Stimulated activated CD8-positive, alpha-beta memory T cell treated with anti-CD3 and anti-CD28 coated beads, Interleukin-7, amount 100 ng/mL, for 1 hour (primary cell): ENCODE measurements at places on chromosomes 5 and 9.

DNA sequence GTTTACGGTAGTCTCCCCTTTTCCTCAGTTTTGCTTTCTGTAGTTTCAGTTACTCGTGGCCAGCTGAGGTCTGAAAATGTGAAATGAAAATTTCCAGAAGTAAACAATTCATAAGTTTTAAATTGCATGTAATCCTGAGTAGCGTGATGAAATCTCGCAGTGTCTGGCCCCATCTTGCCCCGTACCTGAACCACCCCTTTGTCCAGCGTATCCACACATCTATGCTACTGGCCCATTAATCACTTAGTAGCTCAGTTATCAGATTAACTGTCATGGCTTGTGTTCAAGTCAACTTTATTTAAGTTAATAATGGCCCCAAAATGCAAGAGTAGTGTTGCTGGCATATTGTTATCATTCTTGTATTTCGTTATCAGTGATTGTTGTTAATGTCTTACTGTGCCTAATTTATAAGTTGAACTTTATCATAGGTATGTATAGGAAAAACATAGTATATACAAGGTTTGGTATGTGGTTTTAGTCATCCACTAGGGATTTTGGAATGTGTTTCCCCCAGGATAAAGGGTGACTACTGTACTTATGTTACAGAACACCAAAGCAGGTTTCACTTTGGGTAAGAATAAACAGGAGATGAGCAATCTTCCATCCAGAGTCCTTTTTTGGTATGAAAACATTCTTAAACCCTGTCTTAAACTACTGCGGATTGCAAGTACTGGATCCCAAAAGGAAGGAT, 118.4 kb upstream of the KCNN2 start:
- DNase-seq: no peak

- DNase-seq: no peak
Observed at GRCh38 chr5:96083361-96083881, 121.8 kb upstream of the ELL2 start.

DNA sequence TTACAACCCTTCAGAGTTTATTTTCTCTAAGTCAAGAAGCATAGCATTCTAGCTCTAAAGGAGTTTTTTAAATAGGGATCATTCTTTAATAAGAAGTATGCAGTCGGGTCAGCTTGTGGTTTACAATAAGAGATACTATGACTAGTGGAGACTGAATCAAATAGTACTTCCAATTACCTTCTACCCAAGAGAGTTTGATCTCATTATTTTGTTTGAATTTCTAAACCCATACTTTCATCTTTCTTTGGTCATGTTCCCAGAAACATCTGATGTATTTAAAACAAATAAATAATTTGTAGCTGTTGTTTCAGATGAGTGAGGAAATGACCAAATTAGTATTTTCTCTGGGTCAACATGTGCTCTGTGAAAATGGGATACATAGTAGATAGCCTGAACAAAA, 160.2 kb upstream of the CDH6 start:
- DNase-seq: no peak

GRCh38 chr5:107342371-107342770, 328.4 kb downstream of the EFNA5 start:
- DNase-seq: no peak

GRCh38 chr5:4579679-4580078, 560.5 kb upstream of the ADAMTS16 start:
- DNase-seq: no peak

GRCh38 chr9:137694962-137695875, 76.4 kb downstream of the EHMT1 start:
- no peak for DNase-seq
